T-helper 1 cell (primary cell): ENCODE measurements at places on chromosomes 6 and 20.

GRCh38 chr6:166446146-166446545, 63.4 kb upstream of the MPC1 start:
- no peak for DNase-seq

DNA sequence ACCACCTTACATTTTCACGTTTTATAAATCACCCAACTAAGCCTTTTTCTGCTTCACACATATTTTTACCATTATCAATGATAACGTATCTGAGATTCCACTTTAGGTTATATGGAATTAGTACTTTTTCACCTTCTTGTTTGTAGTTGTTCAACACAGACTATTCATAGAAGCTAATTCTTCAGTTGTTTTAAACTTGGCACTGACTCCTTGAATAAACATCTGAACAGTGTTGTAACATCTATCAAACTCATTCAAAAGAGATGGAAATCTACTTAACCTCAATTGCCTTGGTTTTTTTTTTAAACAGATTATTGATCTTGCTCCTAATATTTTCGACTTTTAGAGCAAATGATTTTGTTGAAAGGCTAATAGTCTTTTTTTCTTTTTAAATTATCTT, 34.2 kb downstream of the PTPRA start:
- DNase-seq: no peak

GRCh38 chr6:106783640-106784566, 154.5 kb downstream of the QRSL1 start:
- DNase-seq: no peak

DNA sequence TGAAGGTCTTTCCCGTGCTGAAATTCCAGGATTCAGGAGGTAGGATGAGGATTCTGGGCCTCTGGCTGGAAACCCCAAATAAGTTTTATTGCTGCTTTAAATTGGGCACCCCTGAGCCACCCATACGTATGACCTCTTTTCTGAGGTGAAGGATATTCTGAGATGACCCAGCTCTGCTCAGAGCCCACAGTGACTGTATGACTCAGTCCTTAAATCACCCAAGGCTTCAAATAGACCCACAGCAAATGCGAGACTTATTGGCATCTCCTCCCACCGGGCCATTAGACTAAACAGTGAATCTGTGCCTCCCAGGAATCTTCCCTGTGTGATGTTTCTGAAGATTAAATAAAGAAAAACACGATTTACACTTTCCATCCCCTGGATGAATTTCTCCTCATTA, 9.5 kb downstream of the SIRPG start:
- DNase-seq: no peak

DNA sequence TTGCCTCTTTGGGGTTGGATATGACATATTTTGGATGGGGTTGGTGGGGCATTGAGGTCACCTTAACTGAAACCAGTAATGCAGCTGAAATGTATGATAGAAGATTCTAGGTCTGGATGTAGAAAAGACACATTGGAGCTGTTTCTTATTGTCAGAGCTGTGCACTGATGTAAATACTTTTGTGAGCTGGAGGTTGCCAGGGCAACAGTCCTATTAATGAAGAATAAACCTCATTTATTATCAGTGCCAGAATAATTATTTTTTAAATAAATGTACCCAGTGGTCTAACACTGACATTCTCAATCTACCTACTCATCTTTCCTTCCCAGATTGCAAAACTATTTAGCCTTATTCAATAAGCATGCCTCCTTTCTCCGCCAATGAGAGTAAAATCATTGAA, 57.0 kb downstream of the CAP2 start:
- no peak for DNase-seq
